ENCODE measurements at places on chromosomes 11 and 22.

- DNase-seq = no peak
Measured at GRCh38 chr22:40367342-40367741, 3.1 kb upstream of the SGSM3 start.

DNA sequence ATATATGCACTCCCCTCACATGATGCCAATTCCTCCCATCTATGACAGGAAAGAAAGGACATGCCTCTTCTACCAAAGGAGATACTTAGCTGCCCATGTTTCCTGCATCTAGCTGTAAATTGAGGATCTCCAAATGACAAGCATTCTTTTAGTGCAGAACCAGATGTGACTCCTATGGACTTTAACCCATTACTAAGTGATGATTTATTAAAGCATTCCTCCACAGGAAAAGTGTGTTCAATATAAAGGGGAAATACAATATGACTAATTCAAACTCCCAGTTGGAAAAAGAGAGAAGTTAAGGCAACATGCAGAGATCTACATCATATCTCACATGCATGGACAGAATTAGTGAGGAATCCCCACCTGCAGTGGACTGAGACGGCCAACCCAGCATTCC is 221.3 kb downstream of the FAM76B start:
- no peak for DNase-seq

DNA sequence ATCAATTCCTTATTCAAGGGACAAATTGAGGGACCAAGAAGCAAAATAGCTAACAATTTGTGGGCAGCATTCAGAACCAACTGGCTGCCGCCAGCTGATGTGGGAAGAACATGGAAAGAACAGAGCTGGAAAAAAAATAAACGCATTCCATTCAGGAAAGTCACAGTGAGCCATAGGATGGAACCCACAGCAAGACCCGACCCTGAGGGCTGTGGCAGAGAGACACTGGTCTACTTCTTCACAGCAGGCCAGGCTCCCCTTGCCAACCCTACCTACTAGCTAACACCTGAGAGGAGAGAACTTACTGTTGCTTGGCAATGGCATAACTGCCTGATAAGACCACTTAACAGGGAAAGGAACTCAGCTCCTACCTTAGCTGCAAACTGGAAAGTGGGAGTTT is 123.5 kb upstream of the APOA1 start:
- no peak for DNase-seq

DNA sequence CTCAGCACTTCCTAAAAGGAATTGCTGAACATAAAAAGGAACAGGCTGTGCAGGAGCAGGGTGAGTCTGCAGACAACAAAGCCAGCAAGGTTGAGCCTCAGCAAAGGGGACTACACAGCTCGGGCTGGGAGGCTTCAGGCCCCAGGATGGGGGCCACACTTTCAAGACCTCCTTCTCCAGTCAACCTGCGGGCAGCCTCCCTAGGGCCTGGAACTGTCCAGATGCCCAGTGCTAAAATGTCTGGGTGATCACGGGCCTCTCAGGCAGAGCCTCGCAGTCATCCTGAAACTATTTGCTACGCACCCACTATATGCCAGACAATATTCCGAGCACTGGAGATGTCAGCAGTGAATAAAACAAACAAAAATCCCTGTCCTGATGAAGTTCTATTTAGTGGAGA is 3.9 kb upstream of the NEFH start:
- no peak for DNase-seq

DNA sequence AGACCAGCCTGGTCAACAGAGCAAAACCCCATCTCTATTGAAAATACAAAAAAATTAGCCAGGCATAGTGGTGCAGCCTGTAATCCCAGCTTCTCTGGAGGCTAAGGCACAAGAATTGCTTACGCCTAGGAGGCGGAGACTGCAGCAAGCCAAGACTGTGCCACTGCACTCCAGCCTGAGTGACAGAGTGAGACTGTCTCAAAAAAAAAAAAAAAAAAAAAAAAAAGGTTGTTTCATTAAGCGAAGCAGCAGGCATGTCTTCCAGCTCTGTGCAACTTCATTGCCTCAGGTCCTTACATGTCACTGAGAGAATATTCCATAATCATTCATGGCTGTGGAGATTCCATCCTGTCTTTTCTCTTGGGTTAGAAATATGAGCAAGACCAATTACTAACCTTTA is 16.9 kb downstream of the GAB2 start:
- no peak for DNase-seq

DNA sequence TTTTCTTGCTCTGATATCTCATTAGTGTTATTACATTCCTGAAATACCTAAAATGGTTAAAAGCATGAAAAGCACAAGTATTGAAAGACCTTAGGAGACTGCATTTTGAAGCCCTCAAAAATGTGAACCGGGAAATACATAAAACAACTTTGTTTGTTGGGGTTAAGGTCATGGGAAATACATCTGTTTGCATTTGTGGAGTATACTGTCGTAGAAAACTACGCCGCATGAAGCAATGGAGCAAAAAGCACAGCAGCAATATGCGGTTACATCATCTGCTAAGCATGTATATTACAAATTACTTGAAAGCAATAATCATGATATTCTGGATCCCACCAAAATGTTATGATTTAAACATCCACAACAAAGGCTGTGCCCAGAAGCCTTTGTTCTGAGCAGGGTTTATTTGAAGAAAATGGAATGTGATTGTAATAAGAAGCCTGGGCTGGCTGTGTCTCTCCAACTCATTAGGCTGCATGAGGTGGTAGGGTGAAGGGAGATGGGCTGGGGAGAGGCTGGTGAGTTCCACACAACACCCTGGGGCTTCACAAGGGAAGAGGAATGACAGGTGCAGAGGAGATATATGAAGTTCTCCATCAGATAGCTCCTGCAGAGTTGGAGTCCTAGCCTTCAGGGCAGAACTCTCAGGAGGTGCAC is 64.7 kb upstream of the LIN7C start:
- DNase-seq = no peak

DNA sequence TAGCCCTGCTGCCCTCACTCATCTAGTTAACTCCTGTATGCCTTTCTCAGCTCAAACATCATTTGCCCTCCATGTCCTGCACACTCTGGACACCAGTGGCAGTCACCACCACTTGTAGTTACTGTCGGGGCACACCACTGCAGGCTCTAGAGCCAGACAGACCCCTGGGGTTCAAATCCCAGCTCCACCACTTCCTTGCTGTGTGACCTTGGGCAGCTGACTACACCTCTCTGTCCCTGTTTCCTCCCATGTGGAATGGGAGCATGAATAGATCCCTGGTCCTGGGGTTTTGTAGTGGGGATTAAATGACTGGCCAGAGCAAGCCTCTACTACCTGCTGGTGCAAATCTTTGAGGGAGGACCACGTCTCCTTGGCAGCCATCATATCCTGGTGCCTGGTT is 7.8 kb upstream of the IFT27 start:
- DNase-seq = no peak

GRCh38 chr11:56331861-56332491 is 13.9 kb upstream of the OR8K1 start:
- no peak for DNase-seq

DNA sequence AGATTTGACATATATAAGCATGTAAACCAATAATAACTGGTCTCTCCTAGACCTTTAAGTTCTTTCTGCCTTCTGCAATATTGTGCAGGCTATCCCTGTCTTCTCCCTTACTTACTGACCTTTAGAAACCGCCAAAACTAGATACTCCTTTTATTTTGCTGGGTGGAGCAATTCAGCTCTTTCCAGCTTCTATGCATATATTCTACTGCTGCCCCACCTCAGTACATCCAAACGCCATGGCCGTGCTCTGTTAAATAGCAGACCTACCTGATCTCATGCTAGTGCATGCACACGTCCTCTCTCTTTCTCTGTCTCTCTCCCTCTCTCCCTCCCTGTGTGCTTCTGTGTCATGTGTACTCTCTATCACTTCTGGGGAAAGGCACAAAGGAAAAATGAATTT is 76.7 kb upstream of the CAPRIN1 start:
- no peak for DNase-seq

- no peak for DNase-seq
Measured at GRCh38 chr11:68973219-68973618, 7.6 kb downstream of the MRGPRD start.

DNA sequence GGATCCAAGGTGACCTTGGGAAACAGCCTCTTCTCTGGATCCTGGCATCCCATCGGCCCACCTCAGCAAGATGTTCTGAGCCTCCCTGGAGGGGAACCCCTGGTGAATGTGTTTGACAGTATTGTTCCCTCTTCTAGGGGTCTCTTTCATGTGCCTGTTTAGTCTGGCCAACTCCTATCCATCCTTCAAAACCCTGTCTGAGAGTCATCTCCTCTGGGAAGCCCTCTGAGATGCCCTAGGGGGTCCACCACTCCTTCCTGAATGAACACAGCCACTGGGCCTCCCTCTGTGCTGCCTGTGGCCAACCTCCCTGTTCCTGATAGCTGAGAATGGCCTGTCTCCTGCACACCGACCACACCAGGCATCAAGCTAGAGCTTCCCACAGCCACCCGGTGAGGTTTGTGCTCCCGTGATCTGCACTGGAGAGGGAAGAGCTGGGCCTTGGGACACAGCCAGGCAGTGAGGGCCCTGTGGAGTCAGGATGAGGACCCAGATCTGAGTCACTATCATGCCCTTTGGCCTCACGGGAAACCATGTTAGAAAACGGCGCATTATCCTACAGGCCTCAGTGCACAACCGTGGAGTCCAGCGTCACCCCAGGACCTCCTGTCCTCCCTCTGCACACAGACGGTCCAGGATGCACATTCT is 8.8 kb downstream of the WNT7B start:
- no peak for DNase-seq

GRCh38 chr11:44598831-44599230 is 33.4 kb downstream of the CD82 start:
- no peak for DNase-seq
